Activated CD8-positive, alpha-beta T cell treated with anti-CD3 and anti-CD28 coated beads for 36 hours (primary cell): ENCODE measurements at places on chromosomes 2 and 18. TPM values are rescaled to one million over a fixed set of nuclear protein-coding genes. Genes with fewer than 3 reads are reported as not detected.

DNA sequence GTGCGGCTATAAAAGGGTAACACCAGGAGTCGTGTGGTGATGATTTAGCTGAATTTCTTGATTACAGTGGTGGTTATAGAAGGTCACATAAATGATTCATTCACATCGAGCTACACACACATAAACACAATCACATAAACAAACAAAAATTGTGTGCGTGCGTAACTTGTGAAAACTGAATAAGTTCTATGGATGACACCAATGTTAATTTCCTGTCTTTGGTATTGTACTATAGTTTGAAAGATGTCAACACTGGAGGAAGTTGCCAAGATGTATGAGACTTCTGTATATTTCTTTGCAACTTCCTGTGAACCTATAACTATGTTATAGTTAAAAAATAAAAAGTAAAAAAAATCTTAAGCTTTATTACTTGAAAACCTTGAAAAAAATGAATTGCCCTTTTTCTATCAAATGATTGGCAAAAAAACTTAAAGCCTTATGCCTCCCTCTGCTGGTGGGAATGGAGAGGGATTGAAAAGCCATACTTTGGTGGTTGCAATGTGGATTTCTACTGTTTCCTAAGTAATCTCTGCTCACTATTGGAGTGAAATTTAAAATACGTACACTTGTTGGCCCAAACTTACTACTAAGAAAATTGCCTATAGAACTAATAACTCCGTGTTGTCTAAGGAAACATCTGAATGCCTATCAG is 227.7 kb downstream of the RPIA start:
- H3K27ac ChIP-seq, result no peak overlapping the region
- H3K4me1 ChIP-seq, result no peaks in the 10 kb centered on the region
- peaks cover 5% of the 10 kb centered on the region for H3K27me3 ChIP-seq
- DNase-seq, result peak; percentile 13

DNA sequence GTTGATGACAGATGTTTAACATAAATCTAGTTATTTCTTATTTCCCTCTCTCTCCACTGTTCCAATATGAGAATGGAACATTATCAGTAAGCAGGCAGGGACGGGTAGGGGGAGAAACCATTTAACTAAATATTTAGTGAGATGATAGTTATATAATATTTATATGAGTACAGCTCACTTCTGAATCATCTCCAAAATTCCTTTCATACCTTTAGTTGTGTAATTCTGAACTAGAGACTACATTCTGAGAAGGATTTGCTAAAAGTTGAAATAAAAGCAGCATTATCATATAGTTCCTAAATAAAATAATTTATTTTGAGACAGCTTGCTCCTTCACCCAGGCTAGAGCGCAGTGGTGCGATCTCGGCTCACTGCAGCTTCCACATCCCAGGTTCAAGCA is 41.4 kb downstream of the B4GALT6 start:
- no peak overlapping the region for H3K4me3 ChIP-seq
- no peak for DNase-seq
- H3K4me1 ChIP-seq, result peaks cover 15% of the 10 kb centered on the region
- H3K27me3 ChIP-seq, result peaks cover 8% of the 10 kb centered on the region
- no peak overlapping the region for H3K27ac ChIP-seq

DNA sequence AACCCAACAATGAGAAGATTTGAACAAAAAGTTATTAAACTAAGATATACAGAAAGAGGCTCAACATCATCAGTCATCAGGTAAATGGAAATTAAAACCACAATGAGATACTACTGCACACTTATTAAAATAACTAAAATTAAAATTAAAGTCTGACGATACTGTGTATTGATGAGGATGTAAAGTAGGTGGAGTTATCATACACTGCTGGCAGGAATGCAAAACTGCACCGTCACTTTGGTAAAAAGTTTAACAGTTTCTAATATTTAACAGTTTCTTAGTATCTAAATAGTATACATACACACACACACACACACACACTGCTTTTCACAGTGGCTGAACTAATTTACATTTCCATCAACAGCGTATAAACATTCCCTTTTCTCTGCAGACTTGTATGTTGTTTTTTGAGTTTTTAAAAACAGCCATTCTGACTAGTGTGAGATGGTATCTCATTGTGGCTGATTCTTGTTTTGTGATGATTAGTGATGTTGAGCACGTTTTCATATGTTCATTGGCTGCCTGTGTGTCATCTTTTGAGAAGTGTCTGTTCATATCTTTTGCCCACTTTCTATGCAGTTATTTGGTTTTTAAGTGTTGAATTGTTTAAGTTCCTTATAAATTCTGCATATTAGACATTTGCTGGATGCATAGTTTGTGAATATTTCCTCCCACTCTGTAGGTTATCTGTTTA is 726.9 kb upstream of the CHAC2 start:
- no peaks in the 10 kb centered on the region for H3K36me3 ChIP-seq
- DNase-seq, result no peak
- H3K4me1 ChIP-seq, result no peaks in the 10 kb centered on the region
- no peak overlapping the region for H3K4me3 ChIP-seq
- H3K27ac ChIP-seq, result no peak overlapping the region

- no peak overlapping the region for H3K4me3 ChIP-seq
- H3K27me3 ChIP-seq, result peaks cover 3% of the 10 kb centered on the region
- DNase-seq, result no peak
- H3K4me1 ChIP-seq, result no peaks in the 10 kb centered on the region
Measured at GRCh38 chr2:222450021-222450420, 25.7 kb downstream of the SGPP2 start.

KIAA2012 gene
- not detected for total RNA-seq

L3MBTL4 gene
- not detected for total RNA-seq

DNA sequence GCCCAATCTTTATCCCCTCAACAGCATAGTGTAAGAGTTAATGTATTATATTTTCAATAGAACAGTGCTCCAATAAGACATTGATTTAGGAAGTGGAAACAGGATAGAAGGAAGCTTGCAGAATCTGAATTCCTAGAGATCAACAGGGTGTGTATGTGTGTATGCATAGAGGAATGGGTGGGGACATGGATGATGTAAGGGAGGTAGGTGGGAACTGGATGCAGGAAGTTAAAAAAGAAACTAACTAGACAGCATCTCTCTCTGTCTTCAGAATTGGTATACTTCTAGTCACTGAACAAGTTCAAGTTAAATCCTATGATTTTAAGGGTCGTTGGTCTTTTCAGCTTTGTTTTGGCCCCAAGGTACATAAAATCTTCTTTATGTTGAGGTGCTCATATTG is 196.6 kb downstream of the PMAIP1 start:
- no peak for DNase-seq
- H3K4me3 ChIP-seq, result no peak overlapping the region
- H3K27me3 ChIP-seq, result peaks cover 1% of the 10 kb centered on the region
- H3K4me1 ChIP-seq, result no peaks in the 10 kb centered on the region

DNA sequence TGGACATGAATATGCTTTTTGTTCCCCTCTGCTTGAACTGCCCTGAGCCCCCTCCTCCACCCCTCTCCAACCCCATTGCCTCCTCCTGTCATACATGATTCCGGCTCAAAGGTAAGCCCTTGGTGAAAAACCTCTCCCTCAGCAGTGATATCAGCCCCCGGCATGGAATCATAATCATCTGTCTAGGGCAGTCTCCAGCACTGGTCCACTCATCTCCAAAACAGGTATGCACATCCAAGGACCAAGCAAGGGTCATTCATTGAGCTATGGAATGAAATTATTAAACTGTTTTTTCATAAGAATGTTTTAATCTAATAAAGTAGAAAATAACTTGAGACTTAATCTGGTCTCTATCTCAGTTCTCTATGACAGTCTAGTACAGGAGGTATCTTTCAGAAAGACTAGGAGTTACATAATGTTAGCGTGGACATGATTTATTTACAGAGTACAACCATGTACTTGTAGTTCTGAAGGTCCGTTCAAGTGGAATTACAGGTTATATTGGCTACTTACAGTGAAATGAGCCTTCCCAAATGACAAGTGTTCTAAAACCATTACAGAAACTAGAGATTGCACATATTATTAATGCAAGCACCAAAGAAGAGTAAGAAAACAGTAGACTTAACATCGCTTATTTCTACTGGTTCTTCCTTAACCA is 75.2 kb downstream of the ACVR1 start:
- H3K27ac ChIP-seq, result no peak overlapping the region
- no peak overlapping the region for H3K4me3 ChIP-seq
- no peaks in the 10 kb centered on the region for H3K27me3 ChIP-seq
- H3K36me3 ChIP-seq, result peaks cover 11% of the 10 kb centered on the region
- no peak for DNase-seq
- H3K4me1 ChIP-seq, result no peaks in the 10 kb centered on the region

SNORC gene
- total RNA-seq, result 2.4 TPM

GRCh38 chr2:63225964-63226686 is 175.5 kb downstream of the OTX1 start:
- no peaks in the 10 kb centered on the region for H3K27me3 ChIP-seq

APCDD1 gene
- total RNA-seq, result not detected

GAREM2 gene
- total RNA-seq, result 2.7 TPM
